ENCODE measurements at places on chromosomes 4 and X. TPM values are rescaled to one million over a fixed set of nuclear protein-coding genes. Genes with fewer than 3 reads are reported as not detected.

The PABPC1L2B gene
- total RNA-seq = 0.72 TPM

The PRKX gene
- total RNA-seq = 13.6 TPM

The RNF150 gene
- 28.0 TPM for total RNA-seq

The ADH6 gene
- not detected for total RNA-seq

The SLC6A8 gene
- 22.3 TPM for total RNA-seq

Data from spinal cord (tissue), 10 donors.